ENCODE measurements at places on chromosomes 7 and 10.

GRCh38 chr10:58586282-58587245 is 73.9 kb downstream of the BICC1 start:
- DNase-seq = no peak

DNA sequence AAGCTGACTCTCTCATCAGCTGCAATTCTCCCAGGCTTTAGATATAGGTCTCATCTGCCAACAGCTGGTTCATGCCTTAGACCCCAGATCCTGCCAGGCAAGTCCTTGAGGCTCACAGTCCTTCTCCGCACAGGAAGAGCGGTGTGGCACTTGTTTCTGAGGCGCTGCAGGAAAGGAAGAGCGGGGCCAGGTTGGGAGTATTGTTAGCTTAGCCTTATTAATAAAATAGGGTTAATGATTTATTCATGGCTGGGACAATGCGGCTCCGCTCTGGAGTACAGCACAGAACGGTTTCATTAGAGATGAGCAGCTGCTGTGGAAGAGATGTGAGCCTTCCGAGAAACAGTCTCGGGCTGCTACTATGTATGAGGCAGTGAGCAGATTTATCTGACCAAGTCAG is 78.1 kb downstream of the FZD1 start:
- no peak for DNase-seq

DNA sequence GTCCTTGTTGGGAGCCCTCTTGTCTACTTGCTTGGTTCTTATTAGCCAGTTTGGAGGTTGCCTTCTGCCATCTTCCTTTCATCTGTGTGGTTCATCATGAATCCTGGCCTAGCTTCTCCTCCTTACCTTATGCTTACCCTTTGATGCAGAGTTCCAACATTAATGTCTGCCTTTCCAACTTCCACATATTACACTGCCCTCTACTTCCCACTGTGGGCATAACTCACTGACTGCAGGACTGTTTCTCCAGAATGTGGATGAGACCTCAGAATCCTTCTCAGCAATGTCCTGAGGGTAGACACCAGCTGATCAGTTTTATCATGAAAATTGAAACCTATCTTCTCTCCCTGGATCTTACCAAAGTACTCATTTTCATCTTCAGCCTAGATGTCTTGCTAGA is 491.0 kb downstream of the LRMDA start:
- no peak for DNase-seq

DNA sequence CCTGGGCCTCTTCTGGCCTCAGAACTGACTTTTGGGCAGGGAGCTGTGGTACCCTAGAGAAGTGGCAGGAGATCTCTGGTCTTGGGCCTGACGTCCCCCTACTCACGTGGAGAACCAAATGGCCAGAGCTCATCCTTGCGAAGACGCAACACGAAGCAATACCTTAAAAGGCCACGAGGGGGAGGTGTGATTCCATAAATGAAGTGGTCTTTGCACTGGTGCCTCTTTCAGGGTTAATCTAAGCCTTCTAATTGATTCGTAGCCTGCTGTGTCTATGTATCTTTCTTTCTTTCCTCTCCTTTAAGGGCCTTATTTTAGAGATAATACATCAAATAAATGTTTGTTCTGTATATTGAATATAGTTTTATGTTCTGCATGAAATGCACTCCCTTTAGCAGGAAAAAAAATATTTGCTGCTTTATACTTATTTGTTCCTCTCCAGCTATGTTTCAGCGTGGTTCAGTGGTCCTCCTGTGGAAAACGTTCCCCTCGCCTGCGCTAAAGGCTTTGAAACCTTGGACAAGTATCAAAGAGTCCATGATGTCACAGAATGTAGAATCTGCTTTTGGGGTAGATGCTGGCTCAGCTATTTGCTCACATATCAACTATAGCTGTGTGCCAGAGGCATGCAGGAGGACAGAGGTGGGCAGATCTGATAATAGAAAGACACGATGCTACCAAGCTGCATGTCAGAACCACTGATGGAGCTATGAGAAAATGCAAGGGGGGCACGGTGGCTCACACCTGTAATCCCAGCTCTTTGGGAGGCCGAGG is 41.0 kb downstream of the STRA8 start:
- peak; percentile 21 for DNase-seq

GRCh38 chr7:77944183-77945182 is 145.9 kb downstream of the PHTF2 start:
- DNase-seq = no peak

DNA sequence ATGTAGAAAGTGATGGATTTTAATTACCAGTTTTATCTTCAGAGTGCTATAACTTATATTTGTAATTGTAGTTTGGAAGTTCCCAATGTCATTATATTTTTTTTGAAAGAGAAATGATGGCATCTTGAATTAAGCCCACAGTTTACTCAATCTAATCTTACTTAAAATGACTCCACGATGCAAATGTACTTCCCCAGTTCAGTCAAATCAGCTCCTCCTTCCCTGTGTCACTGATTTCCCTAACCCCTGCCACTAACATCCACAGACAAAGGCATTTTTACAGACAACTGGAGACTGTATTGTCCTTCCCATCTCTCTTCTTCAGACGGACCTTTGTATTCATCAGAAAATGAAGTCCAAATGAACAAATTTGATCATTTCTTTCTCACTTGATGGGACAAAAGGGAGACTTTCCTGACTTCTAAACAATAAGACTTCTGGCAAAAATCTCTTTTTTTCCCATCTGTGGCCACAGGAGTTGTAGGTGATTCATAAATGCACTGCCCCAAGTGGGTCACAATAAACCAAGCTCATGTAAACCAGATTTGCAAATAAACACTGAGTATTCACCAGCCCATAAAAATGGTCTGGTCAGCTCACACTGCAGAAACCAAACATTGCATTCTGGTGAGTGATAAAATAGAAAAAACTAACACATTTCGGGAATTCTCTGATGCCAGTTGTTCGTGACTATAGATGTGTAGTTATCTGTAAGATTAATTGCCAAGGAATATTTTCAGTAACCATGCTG is 162.9 kb downstream of the FANK1 start:
- DNase-seq = no peak

- DNase-seq = no peak
These were observed 58.0 kb upstream of the STRIP2 start for GRCh38 chr7:129376076-129376777.

DNA sequence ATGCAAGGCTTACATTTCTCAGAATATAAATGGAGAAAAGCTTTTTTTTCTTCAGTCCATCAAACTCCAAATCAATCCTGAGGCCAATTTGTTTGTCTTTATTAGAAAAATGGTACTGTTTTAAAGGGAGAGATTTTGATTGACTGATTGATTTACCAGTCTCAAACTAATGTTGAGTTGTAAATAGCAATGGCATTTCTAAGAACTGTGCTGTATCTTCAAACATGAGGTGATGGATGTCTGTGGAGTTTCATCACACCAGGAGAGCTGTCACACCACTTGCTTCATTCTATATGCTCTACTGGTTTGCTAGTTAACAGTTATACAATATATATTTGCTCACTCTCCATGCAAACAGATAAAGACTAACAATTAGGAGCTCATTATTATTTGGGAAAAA is 39.0 kb upstream of the LRRTM3 start:
- no peak for DNase-seq

GRCh38 chr10:51574248-51575048 is 124.9 kb downstream of the CSTF2T start:
- no peak for DNase-seq

GRCh38 chr7:155803418-155804376 is 8.6 kb downstream of the SHH start:
- DNase-seq = no peak

GRCh38 chr10:71371750-71372166 is 25.0 kb upstream of the CDH23 start:
- no peak for DNase-seq

- DNase-seq = no peak
These were observed 2.3 kb upstream of the STK32C start for GRCh38 chr10:132309879-132310591.

GRCh38 chr7:45033931-45034290 is 33.9 kb downstream of the CCM2 start:
- no peak for DNase-seq

DNA sequence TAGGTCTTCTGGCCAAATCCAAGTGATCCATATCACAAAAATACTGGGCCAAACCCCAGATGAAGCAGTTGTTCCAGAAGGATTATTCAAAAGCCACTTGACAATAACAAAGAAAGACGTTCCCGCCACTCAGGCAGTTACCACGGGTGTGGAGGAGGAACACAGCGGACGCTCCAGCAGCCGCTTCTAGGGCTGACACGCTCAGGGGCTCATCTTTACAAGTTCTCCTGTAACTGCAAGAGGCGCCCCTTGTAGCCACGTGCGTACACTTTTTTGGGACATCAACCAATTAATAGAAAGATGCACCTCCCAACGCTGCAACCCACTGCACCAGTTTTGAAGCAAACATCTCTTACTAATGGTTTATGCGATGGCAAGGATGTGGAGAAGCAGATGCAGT is 159.4 kb downstream of the GRID1 start:
- no peak for DNase-seq

GRCh38 chr10:62648921-62649320 is 155.6 kb upstream of the ADO start:
- DNase-seq = no peak

GRCh38 chr7:94045581-94045980 is 41.4 kb upstream of the BET1 start:
- DNase-seq = no peak

DNA sequence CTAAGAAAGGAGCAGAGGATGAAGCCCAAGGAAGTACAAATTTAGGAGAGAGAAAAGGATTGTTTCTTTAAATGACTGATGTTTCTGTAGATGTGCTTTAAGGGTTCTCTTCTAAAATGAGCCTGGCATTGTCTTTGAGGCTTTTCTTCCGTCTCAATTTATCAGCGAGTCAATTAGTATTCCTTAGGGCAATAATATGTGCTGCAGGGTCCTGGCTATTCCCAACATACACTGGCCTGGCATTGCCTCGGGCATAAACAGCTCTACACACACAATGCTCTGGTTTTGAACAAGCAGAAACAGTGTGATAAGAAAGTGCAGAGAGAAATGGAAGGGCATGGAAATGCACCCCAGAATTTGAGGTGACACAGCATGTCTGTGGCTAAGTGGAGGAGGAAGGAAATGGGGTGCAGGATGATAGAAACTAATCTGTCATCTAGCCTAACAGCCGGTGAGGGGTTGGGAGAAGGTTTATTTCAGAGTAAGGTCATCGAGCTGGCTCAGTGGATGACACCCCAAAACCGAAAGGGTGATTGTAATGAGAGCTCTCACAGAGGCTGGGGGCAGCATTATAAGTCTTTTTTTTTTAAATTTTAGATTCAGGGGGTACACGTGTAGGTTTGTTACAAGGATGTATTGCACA is 67.5 kb upstream of the ARHGAP21 start:
- DNase-seq = no peak

- DNase-seq = no peak
These were observed 108.8 kb downstream of the GNAI1 start for GRCh38 chr7:80243425-80243824.

GRCh38 chr10:111390813-111391563 is 314.2 kb downstream of the ADRA2A start:
- no peak for DNase-seq

DNA sequence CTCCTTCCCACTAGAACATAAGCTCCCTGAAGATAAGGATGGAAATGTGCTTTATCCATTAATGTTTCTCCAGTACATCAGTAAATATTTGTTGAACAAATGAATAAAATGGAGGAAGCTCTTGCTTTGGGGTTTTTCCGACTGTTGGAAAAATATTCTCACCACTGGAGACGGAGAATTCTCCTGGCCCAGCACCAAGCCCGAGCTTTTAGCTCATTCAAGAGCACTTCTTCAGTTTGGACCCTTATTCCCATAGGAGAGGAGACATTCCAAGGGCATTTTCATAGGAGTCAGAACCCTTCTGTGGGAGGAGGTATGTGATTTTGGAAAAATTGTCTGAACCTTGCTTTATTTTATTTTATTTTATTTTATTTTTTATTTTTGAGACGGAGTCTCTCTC is 21.0 kb downstream of the SUFU start:
- no peak for DNase-seq

GRCh38 chr10:52649511-52649910 is 123.1 kb downstream of the MBL2 start:
- DNase-seq = no peak

DNA sequence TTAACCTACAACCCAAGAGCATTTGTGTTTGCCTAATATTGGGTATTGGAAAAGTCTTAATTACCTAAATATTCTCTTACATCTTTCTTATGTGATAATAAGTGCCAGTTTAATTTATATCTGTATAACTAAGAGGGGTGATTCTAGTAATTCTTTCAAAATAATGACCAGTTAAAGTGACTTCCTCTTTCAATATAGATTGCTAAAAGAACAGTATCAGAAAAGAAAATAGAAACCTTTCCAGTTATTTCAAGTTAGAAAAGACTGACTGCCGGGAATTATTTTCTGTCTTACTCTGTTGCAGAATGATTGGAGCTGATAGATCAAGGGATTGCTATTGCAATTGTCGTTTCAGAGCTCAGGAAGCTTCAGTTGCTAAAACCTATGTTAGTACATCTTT is 525.0 kb upstream of the SEMA3D start:
- DNase-seq = no peak

DNA sequence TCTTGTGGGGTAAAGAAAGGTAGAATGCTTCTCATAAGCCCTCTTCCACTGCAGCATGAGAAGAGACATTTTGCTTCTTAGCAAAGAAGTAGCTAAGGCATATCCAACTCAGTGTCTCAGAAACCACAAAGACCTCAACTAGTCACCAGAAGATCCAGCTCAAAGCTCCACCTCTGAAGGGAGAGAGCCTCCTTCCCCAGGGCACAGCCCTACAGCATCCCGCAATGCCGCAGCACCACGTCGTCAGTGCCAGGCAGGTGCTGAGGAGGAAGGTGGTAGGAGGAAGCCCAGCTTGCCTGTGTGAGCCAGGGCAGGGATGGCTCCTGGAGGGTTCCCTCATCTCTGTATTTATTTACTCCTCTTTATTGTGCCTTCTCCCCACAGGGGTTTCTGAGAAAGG is 385.6 kb upstream of the NPVF start:
- DNase-seq = no peak

- DNase-seq = no peak
These were observed 80.3 kb downstream of the SND1 start for GRCh38 chr7:127732306-127732705.

Measured in stimulated activated CD8-positive, alpha-beta memory T cell treated with anti-CD3 and anti-CD28 coated beads, Interleukin-15, amount 100 ng/mL, for 4 hours (primary cell).